ENCODE measurements at places on chromosomes 16 and 17. TPM values are rescaled to one million over a fixed set of nuclear protein-coding genes. Genes with fewer than 3 reads are reported as not detected.

DNA sequence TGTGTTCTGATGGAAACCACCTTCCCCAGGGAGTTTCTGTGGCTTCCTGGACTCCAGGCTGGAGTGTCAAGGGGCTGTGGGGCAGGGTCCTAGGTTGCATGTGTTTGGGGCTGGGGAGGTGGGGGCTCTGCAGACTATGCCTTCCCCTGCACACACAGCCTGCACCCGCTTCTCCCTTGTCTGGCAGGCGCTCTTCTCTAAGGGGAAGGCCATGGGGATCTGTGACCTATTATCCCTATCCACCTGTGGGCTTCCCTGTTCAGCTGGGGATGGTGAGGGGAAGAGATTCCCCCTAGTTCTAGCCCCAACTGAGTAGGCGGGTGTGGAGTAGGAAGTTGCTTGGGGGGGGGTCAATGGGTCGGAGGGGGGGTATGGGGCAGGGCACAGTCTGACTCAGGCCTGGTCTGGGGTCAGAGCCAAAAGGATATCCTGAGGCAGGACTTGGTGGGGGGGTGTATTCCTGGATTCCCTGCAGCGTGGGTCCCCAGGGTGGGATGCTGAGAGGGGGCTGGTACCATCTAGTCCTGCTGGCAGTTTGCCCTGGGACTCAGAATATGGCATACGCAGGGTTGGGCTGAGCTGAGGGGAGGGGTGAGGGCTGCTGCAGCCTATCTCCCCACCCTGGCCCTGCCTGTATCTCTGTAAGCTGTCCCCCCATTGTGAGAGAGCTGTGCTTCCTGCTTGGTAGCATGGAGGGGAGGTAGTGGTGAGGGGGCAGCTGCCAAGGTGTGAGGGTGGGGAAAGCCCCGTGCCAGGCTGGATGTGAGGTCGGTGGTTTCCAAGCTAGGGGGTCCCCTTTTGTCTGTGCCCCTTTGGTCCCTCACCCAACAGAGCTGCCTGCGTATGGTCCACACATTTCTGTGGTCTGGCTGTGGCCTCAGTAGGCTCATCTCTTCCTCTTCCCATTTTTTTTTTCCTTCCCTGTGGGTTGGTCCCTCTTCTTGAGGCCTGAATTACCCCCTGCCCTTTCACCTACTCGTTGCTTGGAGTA, 14.7 kb downstream of the RARA start:
- peak; percentile 50 for DNase-seq

GRCh38 chr17:70121126-70121525, 46.1 kb downstream of the KCNJ16 start:
- DNase-seq: no peak

DNA sequence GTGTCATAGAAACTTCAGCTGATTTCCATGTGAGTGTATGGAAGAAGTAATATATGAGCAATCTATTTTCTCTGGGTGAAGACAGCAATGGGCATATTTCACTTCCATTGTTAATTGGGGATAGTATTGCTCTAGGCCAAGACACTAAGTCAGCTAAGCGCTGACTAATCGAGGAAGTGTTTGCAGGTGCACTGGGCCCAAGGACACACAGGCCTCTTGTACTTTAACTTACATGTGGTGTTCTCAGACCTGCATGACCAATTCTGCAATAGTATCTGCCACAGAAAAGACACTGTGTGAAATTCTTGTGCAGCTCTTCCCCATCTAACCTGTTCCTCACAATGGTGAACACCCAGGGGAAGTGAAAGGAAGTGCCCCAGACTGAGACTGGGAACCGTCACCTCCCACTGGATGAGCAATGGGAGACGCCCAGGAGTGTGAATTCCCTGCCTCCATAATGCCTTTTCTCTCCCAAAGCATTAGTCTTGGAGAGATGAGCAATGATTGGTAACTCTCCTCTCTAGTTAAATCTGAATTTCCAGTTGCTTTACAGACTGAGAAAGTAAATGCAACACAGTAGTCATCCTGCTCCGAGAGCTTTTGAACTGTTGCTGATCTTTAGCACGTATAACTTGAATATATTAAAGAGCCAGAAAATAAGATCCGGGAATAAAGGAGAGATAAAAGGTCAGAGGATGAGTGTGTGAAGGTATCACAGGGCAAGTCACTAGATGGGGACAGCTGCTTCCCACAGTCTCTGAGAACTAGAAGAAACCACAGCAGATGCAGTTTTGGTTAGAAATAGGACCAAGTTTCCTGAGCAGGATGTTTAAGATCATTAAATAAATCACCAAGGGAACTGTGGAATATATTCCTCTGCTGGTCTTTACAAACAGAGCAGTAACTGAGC, 82.6 kb downstream of the CDK5R1 start:
- DNase-seq: no peak

DNA sequence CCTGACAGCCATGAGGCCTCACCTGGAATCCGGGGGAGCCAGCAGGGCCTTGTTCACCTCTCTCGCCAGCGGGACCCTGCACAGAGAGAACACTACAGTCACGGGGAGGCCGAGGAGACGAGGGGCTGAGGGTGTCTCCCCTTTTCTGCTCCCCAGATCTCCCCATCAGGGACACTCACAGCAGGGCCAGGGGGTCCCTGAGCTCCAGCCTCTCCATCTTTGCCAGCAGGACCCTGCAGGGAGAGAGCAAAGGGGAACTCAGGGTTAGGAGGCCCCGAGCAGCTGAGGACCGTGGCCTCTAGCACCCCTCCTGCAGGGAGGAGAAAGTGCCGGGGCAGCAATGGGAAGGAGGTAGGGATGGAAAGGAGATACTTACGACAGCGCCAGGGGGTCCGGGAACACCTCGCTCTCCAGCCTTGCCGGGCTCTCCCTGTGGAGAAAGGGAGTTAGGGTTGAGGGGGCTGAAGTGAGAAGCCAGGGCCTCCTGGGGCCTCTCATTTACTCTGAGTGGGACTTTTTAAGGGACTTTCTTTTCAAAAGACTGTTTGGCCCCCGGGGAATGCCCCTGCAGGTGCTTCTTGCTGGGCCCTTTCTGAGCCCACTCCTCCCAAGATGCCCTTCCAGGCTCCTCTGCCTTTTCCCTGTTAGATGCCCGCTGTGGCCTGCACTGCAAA, 8.7 kb downstream of the COL1A1 start:
- DNase-seq: no peak

DNA sequence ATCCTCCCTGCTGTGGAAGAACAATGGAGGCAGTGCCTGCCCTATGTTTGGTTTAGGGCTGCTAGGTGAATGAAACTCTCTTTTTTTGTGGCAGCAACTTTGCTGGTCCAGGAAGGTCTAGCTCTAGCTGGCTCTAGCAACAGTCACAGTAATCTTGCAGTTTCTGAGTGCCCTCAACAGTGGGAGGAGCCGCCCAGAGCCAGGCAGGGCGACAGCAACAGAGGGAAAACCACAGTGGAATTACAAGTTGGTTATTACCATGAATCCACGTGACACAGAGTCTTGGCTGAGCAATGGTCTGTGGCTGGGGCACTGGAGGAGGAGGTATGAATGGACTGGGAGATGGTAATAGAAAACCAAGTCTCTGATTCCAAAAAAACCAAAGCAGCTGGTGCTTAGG, 10.3 kb downstream of the HSPB9 start:
- DNase-seq: no peak

- DNase-seq: no peak
Observed at GRCh38 chr16:81394416-81394815, 50.2 kb upstream of the CMIP start.

DNA sequence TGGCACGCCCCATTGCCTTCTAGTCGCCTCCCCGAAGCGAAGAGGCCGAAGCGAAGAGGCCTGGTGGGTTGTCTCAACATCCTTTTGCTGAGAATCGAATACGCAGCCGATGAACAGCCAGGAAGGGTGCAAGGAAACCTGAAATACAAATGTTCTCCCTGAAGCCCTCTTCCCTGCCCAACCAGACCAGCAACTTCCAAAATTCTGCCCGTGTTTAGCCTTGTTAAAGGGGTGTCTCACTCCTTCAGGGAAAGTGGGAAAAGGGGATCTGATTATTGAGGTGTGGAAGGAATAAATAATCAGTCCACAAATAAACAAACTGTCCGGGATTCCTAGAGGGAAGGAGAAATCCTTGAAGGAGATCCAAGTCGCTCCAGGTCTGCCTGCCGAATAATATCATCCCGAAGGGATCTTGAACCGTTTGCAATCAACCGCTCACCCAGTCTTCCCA, 1.4 kb upstream of the FOXC2 start:
- no peak for DNase-seq

DNA sequence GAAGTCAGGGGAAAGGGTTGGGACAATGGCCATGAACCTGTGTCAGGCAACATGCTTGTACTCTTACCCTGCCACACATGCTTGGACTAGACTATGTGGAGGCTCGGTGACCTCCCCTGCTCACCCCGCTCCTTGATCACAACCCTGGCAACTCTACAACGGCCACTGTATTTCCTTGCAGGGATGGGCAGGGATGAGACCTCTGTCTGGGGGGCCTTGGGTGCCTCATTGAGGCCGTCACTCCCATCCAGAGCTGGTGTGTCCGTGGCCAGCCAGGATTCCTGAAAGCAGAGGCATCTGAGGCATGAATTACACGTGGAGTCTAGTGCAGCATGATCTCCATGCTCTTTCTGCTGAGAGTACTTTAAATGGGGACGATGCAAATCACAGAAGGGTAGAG, 948 bp downstream of the PLA2G15 start:
- DNase-seq: peak; percentile 16

GRCh38 chr17:68290268-68290954, 516 bp downstream of the SLC16A6 start:
- DNase-seq: peak; percentile 82

GRCh38 chr16:13634253-13634652, 285.7 kb upstream of the ERCC4 start:
- DNase-seq: no peak

GRCh38 chr17:40825599-40825998, 3.2 kb upstream of the KRT10 start:
- no peak for DNase-seq

DNA sequence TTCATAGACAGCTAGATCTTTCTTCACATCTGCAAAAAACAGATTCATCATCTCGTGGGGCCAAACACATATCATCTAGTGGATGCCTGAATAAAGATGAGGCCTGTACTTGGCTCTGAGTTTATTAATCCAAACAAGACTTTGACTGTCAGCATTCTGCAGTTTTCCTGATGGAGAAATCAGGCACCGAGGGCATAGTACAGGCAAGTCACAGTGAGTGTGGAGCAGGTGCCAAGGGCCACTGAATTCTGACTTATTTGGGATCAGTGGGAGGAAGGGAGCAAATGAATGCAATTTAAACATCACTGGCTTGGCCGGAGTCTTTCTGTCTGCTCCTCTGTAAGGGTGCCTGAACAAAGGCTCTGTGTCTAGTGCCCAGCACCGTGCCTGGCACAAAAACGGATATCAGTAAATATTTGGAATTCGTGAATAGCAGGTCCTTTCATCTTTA, 975 bp downstream of the CFAP20 start:
- DNase-seq: no peak

DNA sequence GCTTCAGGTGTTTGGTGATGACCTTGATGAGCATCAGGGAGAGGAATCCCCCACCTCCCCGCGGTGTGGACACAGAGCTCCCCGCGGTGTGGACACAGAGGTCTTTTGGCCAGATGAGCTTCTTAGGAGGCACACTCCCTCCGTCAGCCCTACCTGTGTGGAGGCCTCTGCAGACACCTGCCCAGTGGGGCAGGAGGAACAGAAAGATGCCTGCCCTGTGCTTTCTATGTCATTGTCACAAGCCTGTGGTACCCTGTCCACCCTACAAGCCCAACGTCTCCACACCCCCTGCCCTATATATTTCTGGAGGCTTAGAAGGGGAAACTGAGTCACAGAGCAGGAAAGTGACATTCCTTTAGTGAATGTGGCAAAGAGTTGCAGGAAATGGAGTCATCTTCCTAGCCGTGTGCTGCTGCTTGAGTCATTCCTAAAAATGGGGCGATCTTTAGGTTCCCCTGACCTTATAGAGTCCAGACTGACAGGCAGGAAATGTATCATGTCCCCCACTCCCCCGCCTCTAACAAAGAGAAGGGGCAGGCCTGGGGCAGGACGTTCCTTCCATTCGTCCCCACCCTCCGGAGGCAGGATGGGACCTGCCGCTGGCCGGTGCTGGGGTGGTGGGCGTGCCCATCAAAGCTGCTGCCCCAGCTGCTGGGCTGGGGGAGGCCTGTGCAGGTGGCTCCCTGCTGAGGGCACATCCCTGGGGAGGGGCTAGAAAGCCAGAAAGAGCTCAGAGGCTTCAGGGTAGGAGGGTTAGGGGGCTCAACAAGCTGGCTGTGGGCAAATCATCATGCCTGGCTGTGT, 1.0 kb upstream of the C16orf74 start:
- peak; percentile 79 for DNase-seq

DNA sequence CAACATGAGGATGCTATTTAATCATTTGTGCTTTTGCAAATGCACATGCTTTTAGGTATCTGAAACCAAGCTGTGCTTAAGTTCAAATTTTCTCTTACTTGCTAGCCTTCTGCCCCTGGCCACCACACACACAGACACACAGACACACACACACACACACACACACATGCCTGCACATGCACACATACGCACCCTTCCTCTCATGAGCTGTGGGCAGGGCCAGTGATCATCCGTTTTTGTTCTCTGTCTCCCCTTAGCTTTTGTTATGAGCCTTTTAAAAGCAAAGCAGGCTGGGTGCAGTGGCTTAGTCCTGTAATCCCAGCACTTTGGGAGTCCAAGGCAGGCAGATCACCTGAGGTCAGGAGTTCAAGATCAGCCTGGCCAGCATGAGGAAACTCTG, 34.2 kb downstream of the CD300LF start:
- no peak for DNase-seq

GRCh38 chr16:87375426-87376135, 8.0 kb downstream of the FBXO31 start:
- DNase-seq: no peak

DNA sequence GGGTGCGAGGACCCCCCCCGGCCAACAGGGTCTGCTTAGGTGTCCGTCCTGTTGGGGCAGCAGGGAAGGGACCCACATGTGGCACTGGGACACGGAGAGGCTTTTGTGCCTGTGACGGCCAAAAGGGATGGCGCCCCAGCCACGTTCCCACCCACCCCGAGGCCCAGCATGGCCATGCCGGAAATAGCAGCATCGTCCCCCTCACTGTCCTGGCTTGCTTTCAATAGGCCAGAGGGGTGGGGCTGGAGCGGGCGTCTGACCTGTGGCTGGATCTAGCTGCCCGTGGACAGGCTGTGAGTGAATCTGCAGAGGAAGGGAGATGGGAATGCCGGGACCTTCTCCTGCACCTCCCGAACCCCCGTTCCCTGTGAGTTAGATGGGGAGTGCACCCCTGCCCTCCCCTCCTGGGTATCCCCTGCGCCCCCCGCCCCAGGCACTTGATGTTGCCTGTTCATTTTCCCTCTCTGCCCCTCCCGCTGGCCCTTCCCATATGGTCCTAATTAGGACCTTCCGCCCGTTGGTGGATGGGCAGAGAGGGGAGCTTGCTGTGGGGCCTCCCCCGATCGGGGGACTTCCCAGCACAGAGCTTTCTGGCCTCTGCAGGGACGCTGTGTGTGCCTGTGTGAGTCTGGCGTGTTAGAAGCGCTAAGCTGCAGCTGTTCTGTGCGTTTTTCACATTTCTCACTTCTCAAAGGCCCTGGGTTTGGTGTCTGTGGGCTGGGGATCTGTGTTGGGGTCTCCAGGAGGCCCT, 292.8 kb downstream of the SEC14L1 start:
- no peak for DNase-seq

OR2C1 gene
- total RNA-seq: not detected

PGAP3 gene
- 17.6 TPM for total RNA-seq

APOH gene
- total RNA-seq: not detected

RNF222 gene
- not detected for total RNA-seq

UMOD gene
- total RNA-seq: not detected
